ENCODE measurements at places on chromosomes 12 and 14.

DNA sequence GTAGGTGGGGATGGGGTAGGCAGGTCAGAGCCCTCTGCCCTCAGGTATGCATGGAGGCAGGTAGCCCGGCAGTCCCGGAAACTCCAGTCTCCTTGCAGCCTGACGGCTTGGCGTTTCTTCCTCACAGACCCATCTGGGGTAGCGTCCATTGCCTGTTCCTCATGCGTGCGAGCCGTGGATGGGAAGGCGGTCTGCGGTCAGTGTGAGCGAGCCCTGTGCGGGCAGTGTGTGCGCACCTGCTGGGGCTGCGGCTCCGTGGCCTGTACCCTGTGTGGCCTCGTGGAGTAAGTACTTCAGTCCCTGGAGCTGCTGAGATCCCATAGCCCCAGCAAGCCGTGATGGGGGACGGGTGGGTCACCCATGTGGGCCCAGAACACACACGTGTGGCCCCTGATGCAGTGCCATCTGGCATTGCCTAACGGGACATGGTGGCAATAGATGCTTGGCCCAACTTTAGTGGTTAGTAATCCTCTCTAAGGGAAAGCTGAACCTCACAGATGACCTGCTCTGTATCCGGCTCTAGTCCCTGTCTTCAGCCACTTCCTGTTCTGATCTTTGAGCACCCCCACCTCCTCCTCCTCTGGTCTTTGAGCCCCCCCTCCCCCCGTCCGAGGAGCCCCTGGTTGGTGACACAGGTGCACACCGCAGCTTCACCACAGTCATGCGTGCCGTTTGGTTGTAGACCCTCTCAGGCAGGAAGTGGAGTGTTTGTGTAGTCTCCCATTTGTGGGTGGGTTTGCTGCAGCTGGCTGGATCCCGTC is 3.7 kb downstream of the SIVA1 start:
- DNase-seq = no peak

- no peak for DNase-seq
Measured at GRCh38 chr14:50523271-50524041, 8.9 kb downstream of the MAP4K5 start.

DNA sequence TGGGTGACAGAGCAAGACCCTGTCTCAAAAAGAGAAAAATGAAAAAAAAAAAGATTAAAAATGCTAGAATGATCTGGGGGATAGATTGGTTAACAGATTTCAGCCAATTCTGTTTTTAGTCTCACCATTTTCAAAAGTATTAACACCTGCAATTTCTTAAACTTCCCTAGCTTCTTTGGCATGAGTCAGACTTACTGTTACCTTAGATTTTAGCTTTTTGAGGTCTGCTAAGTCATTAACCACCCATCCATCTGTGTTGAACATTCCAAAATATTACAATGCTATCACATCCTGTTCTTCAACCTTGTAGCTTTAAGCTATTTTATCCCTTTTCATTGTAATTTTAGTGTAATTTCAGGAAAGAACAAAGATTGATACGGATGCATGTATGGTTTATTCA is 59.3 kb downstream of the PPP1R13B start:
- no peak for DNase-seq

- DNase-seq = no peak
Measured at GRCh38 chr12:92378682-92379479, 233.2 kb upstream of the BTG1 start.

DNA sequence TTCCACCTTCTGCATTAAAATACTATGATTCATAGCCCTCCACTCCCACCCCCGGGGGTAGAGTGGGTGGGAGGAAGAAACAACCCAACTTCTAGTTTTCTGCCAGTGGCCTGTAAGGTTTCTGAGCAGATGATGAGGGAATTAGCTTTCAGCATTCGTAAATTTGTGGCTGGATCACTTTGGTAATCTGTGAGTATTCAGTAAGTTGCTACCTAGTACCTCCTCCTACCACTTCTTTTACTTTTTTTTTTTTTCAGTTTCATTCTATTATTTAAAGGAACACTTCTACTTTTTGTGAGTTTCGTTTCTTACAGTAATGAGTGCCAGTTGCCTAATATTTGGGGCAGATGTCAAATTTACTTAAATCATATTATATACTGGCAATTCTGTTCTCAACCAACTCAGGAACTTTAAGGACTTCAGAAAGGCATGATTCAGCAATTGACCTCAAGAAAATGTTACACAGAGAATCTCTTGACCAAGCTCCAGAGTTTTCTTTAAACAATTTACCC is 42.4 kb upstream of the EMP1 start:
- DNase-seq = no peak

DNA sequence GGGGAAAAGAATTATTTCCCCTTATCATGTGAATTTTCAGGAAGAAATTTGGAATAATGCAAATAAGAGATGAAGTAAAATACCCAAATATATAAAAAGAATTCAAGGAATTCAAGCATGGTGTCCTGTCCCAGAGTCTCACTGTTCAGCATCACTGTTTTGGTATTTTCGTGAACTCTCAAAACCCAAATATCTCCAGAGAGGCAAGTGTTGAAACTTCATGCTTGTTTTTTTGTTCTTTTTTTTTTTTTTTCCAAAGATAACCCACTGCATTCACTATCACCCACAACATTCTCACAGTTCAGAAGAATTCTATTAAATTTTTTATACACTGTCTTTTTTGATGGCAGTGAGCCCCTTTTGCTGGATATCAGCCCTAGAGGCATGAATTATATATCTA is 354.9 kb downstream of the DIO2 start:
- no peak for DNase-seq

DNA sequence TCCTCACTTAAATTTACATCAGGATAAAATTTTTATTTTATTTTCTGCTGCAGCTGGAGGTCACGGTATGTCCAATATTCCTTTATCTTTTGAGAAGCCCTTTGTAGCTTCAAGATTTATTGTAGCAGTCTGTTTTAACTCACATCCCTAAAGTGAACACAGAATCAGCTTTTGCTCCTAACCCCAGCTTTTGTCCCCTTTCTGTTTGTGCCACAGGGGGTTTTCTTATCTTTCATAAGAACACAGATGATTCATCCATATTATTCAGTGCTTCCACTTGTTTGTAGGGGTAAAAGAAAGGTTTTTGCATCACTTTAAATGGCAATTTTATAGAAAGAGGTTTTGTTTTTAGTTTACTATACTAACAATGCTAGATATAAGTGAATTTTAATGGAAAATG is 21.8 kb upstream of the PIK3C2G start:
- DNase-seq = no peak

- DNase-seq = no peak
Measured at GRCh38 chr14:37591941-37592481, 3.0 kb downstream of the FOXA1 start.

DNA sequence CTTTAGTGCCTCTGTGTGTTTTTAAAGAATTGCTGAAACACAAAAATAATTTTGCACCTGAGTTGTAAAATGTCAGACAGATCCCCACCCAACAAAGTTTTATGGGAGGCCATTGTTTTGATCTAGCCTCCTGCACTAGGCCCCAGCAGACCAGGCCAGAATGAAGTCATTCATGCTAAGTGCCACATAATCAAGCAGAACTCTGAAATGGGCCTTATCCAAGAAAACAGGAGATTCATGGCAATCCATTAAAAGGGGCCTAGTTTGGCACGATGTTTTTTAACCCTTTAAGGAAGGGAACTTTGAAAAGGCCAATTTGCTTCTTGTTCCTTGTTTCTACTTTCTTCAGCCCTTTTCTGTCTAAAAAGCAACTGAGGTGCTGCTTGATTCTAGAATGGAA is 260.9 kb downstream of the ITPR2 start:
- no peak for DNase-seq

GRCh38 chr12:88313554-88313953 is 171.4 kb downstream of the TMTC3 start:
- no peak for DNase-seq

DNA sequence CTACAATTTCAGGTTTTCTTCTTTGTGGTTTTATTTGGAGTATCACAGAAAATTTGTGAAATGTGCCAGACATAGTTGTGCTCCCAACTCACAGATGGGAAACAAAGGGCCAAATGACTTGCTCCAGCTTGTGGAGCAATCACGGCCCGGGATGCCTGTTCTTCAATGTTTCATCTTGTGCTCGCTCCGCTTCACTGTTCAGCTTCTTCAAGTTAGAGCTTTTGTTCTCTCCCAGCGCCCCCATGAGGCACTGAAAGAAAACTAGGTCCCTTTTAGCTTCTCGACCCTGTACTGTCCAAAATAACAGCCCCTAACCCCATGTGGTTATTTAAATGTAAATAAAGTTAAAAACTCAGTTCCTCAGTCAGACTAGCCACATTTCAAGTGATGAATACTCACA is 187.9 kb upstream of the STXBP6 start:
- no peak for DNase-seq

DNA sequence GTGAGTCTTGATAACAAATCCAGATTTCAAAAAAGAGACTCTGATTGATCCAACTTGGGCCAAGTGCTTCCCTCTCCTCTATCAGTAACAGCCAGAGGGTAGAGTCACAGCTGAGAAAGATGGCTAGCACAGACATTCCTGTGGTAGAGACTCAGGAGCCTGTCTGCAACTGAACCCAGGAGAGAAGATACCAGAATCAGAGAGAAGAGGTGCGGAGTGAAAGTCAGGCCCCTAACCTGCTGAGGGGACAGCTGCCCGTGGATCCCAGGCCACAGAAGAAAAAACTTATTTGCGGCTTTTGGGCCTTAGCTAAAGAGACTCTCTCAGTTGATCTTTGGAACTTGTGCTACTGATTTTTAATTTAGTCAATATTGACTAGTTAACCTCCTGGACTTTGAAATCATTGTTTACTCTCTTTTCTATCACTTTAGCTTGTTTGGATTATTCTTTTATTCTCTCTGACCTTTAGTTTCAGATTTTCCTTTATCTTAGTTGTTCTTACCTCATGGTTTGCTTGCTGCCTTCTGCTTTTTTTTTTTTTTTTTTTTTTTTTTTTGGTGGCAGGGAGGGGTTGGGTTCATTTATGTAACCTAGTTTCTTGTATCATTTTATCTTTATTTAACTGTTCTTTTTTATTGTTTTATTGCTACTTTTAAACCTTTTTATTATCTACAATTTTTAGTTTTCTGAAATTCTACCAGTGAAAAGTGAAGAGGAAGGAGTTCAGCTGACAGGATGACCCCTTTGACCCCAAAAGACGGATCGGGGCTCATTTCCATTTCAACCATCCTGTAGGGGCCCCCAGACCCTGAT is 154.9 kb upstream of the KRR1 start:
- no peak for DNase-seq

- DNase-seq = no peak
Measured at GRCh38 chr14:73133795-73134194, 2.5 kb upstream of the PSEN1 start.

DNA sequence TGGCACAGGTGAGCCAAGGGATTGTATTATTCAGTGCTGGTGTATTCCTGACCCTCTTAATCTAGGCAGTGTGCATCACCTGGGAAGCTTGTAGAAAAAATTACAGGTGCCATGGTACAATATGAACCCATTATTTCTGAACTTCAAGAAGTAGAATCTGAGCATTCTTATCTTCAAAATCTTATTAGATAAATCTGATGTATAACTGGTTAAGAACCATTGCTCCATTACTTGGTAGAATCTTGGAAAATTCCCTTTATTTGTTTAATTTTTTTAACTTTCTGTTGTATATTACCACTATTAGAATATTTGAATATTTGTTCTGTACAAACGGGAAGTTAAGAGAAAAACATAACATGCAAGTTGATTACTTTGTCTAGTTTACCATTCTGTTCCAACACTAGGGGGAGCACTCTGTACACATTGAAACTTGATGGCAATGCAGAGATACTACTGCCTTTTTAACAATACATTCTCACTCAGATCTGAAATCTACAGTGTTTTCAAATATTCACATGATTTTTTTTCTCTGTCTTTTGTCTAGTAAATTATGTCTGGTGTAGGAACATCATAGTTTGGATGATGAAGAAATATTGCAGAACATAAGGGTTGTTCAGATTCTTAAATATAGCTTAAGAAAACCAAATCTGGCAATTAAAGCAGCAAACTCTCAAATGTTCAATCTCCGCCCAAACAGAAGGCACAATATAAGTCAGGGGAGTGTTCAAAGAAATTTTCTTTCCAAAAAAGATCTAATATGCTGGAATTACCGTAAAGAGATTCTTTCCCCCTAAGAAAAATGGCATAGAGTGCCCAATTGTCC is 196.6 kb downstream of the PCNX1 start:
- DNase-seq = no peak

DNA sequence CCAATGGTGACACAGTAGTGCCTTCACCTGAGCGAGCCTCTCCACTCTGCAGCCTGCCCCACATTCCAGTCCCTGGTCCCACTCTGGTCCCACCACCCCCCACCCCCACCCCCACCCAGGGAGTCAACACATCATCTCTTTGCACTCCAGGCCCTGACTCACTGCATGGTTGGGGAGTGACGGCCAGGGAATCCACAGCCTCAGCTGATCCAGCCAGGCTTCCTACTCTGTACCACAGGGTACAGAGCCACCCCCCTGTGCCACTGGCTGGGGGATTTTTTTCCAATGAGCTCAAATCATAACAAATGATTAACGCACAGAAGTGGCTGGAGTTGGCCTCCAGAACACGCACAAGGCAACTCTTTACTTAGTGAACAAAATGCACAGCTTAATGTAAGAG is 233.7 kb downstream of the NTF3 start:
- DNase-seq = no peak

DNA sequence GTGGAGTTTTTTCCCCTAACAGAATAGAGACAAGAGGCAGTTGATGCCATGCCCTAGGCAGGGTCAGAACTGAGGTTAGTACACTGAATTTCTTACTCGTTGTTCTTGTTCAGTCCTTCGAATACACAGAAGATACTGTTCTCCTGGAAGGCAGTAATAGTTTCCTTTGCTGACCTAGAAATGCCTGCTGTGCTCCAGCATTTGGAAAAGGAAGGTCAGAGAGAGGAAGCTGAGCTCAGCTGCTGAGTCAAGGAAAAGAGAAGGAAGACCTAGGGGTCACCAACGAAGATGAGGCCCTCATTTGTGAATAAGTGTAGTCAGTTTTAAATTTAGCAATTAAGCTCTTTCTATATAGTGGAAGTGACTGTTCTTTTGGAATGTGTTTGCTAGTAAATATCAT is 100.1 kb downstream of the CRADD start:
- no peak for DNase-seq

DNA sequence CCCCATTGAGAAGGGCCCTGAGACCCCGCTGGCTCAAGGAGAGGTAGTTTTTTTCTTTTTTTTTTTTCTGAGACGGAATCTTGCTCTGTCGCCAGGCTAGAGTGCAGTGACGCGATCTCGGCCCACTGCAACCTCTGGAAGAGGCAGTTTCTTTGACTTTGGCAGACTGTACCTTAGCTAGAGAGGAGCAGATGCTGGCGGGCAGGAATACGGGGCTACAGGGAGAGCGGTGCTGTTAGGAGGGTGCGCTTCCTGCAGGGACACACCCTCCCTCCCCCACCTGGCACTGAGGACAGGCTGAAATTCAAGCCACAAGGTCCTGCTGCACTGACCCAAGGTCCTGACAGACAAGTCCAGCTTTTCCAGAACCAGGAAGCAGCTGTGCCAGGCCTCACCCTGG is 32.2 kb upstream of the NUDT14 start:
- no peak for DNase-seq

GRCh38 chr12:6532927-6533652 is 1.2 kb upstream of the GAPDH start:
- no peak for DNase-seq
